LHCN-M2 (cell line): ENCODE measurements at places on chromosomes 11 and 22. TPM values are rescaled to one million over a fixed set of nuclear protein-coding genes. Genes with fewer than 3 reads are reported as not detected.

- no peak for DNase-seq
Measured at GRCh38 chr11:31560842-31561476, 51.4 kb downstream of the ELP4 start.

- no peak for DNase-seq
Measured at GRCh38 chr11:93603225-93604007, 58.1 kb upstream of the CEP295 start.

DNA sequence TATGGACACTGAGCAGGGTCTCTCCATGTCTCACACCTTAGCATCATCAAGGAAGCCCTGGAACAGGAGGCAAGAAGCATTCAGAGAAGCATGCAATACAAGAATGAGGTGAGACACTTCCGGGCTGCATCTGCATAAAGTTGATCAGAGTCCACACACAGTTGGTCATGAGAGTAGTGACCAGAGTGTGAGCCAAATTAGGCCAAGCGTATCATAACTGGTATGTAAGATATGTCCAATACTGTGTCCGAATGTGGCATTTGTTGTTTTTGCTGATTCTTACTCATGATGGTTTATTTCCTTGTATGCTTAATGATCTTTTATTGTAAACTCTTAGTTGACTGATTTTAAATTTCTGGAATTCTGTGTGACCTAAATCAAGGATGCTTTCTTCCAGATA is 315.7 kb downstream of the INSC start:
- DNase-seq = no peak

DNA sequence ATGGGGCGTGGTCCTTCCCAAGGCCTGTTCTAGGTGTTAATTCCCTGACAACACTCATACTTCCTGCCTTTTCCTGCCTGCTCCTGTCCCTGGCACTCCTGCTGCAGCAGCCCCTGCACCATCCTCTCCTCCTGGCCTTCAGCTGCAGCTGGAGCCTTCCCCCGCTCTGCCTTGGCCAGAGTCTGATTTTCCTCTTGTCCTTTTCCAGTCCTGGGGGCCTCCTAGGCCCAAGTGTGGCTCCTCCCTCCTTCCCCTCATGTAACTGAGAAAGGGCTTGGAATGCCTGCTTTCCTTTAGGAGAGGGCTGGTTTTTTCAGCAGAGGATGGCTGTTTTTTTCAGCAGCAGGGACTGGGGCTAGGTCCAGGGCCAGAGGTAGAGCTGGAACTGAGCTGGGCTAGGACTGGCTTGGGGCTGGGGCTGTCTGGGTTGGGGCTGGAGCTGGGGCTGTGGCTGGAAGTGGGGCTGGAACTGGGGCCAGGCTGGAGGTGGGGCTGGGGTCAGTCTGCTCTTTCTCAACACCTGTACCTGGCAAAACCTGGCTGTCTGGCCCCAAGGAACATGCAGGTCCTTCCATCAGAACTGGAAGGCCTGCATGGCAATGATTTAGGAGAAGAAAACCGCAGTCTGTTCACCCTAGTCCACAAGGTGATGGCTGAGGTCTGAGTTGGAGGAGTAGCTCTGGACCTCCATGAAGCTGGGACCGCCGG is 23.6 kb downstream of the ZC3H7B start:
- DNase-seq = no peak

DNA sequence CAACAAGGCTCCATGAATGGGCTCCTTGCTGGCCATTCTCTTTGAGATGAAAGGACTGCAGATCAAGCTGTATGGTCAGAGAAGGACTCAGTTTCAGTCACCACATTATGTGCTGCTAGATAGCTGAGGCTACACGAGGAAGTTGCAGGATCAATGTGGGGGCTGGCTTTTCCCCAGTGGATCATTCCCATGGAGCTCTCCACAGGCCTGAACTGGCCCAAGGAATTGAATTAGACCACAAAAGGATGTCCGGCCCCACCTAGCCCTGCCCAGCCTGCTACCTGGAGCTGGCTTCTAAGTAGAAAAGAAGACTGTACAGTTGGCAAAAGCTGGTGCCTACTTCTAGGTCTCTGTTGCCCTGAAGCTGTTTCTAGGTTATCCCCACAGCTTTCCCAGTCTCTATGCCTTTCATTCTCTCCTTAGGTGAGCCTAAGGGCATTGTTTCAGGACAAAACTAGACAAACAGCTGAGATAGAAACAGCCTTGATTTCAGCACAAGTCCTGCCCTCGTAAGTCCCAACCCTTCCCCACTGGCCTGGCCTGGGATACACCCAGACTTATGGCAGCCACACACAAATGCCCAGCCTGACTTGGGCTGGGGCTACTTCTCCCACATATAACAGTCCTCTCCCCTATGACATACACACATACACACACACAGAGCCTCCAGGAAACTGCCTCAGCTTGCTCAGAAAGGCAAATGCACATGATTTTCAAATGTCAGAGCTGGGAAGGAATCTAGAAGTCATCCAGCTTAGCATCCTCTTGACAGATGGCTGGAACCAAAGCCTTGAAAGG is 129.1 kb upstream of the NCAM1 start:
- no peak for DNase-seq

DNA sequence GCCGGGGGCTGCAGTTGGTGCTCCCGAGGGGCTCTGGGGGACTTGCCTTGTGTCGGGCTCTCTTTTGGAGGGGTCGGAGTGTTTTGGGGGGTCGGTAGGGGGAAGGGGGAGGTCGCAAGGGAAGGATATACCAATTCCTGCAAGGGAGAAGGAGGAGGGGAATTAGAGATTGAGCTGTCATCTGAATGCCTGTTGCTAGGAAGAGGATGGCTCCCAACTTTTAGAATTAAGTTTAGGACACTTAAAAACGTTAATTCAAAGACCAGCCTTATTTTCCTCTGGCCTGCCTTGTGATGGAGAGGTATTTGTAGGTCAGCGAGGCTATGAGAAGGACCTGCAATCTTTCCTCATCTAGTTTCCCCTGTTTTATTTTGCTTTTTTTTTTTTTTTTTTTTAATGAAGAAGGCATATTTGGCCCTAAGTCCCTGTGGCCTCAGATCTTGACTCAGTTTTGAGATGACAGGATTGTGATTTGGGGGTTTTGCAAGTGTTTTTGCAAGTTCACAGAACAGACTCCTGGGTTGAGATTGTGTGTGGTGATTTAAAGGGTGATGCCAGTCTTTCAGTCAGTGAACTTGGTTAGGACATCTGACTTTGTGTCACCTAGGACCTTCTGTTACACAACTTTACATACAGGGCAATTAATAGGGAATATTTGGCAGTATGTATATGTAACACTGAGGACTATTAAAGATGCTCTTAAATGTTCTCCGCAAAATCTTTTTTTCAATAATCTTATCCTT is 672 bp downstream of the TMEM135 start:
- peak; percentile 16 for DNase-seq

DNA sequence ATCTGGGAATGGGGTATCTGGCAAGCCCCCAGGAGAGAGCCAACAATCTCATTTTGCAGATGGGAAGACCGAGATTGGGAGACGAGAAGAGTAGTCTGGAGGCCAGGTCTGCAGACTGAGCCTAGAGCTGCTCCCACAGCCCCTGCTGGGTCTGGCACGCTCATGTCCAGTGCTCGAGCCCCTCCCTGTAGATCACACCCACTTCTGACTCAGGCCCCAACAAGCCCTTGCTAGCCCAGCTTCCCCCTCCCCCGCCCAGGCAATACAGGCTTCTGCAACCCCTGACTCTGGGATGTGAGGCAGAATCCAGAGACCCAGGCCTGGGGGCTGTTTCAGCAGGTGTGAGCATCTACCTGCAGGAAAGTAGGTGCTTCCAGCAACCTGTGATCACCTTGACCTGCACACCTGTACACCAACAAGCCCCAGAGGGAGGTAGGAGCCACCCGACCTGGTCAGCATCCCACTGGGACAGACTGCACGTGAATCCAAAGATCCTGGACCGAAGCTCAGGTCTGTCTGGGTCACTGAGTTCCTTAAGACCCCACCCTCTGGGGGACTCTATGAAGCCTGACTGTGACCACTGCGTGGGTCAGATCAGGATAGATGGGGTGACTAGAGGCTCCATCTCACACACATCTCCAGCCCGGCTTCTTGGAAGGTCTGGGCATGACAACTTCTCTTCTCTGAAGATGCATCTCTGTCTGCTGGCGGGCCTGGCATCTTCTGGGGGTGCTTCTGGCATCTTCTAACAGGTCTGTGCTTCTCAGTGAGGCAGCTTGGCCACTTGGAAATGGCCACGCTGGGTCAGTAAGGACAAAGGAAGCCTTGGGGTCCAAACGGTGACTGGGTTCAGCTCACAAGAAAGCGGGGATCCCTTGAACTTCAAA is 29.3 kb downstream of the LINC01488 start:
- DNase-seq = peak; percentile 45

DNA sequence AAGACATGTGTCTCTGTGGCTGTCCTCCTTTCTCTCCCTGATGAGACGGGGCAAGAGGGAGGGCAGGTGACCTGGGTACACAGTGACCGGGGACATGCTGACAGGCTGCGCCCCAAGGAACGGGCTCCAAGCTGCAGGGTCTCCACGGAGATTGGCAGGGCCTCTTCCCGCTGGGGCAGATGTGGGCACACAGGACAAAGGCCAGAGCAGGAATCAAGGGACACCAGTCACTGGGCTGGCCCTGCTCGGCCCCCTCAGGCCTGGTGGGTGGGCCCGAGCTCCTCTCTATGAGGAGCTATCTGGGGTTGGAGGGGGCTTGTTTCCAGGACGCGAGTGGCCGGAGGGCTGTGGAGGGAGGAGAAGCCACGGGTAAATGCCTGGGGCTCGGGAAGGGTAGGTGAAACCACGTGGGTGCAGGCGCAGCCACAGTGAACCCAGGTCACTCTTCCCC is 11.2 kb downstream of the PNPLA5 start:
- no peak for DNase-seq

GRCh38 chr22:39917776-39918495 is 17.1 kb downstream of the GRAP2 start:
- no peak for DNase-seq

DNA sequence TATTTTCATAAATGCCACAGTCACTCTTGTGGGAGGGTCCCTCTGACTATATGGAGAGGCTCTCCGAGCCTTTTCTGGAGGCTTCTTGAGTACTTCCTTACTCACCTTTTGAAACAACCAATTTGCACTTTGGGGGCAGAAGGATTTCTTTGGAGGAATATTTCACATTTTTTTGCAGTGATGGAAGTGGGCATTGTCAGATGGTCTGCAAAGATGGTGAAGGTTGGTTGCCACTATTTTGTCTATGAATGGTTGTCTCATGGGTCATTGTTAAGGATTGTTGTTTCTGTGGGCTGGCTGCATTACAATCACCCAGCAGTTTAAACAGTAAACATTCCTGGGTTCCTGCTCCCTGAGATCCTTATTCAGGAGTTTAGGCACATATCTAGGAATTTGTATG is 388.2 kb downstream of the TMEM135 start:
- peak; percentile 41 for DNase-seq

DNA sequence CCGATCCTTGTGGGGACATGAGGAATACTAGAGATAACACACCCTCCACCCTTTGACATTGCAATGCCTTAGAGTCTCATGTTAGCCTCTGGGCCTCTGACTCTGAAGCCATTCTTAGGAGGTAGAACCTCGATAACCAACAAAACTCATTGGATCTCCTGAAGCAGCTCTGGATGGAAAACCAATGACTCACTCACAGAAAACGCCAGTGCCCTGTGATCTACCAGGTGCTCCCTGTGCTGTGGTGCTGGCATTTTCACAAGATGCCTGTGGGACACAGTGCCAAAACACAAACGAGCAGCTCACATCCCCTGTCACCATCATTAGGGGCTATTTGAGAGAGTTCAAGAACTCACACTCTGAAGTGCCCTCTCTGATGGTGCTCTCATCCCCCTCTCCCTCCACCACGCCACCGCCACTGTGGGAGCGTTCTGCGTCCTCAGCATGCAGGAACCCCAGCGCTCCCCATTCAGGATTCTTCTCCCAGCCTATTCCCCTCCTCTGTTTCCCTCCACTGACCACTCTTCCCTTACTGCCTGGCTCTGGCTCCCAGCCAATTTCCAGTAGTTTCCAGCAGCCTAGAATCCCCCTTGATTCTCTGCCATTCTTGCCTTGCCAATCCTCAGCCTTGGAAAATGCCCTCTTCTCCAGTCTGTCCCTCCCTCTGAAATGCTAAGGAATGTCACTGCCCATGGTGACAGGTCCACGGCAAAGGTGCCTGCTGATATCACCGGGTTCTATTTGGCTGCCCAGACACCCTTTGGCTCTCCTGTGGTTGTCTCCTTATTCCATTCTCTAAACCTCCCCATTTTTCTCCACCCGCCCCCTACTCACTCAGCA is 4.7 kb upstream of the POLD4 start:
- peak; percentile 74 for DNase-seq

DNA sequence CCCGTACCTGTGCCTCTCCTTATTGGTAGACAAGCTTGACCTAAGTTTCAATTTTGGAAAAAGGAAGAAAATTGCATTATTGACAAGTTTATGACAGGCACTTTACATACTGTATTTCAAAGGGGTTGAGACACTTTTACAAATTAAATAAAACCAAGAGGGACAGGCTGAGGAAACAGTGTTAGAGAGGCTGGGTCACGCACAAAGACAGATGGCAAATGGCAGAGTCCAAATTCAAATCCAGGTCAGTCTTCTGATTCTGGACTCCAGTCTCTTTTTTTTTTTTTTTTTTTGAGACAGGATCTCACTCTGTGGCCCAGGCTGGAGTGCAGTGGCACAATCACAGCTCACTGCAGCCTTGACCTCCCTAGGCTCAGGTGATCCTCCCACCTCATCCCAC is 10.1 kb downstream of the TRIM66 start:
- no peak for DNase-seq

DNA sequence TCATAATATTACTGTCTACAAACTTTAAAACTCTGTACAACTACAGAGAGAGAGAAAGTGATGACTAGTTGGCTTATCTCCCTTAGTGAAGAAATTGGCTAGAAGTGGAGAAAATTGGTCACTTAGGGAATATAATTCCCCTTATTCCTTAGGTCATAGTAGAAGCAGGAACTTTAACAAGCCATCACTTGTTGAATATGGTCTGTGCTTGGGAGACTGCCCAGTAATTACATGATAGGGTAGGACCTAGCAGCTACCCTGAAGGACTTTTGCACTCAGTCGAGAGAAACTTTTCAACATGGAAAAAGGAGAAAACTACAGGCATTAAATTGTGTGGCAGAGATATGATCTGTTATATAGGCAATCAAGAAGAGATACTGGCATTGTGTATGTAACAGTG is 576.5 kb upstream of the CCDC90B start:
- no peak for DNase-seq

- DNase-seq = no peak
Measured at GRCh38 chr11:92253945-92254344, 29.3 kb downstream of the FAT3 start.

- DNase-seq = no peak
Measured at GRCh38 chr11:11780858-11781257, 60.9 kb upstream of the USP47 start.

DNA sequence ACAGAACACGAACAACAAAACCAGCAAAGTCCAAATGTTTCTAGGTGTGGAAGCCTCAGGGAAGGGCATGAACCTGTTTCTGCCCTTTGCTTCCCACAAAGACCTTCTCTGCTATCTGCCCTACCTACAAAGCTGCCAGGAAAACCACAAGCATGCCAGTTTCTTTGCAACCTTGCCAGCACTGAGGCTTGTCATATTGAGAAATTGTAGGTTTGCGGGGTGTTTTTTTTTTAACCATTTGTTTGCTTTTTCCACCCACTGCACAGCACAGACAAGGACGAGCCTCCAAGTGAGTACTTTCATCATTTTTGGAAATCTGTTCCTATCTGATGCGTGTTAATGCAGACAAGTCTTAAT is 12.8 kb downstream of the PARVG start:
- DNase-seq = no peak

MS4A6E gene
- total RNA-seq = not detected in 2 replicates

RIBC2 gene
- 0.58 and 0.86 TPM in 2 replicates for total RNA-seq

PLAAT3 gene
- total RNA-seq = 8.5 and 19.1 TPM in 2 replicates

SLC25A17 gene
- total RNA-seq = 26.0 and 28.5 TPM in 2 replicates

SAA4 gene
- not detected in 2 replicates for total RNA-seq

SUSD2 gene
- total RNA-seq = 0.23 and 0.26 TPM in 2 replicates

KRTAP5-8 gene
- not detected in 2 replicates for total RNA-seq

CELF1 gene
- total RNA-seq = 39.8 and 47.5 TPM in 2 replicates

SCUBE1 gene
- total RNA-seq = not detected in 2 replicates

KCNJ4 gene
- not detected in 2 replicates for total RNA-seq

DNAL4 gene
- 19.0 and 22.6 TPM in 2 replicates for total RNA-seq
